Fibroblast of lung (primary cell): ENCODE measurements at places on chromosomes 11 and 22. TPM values are rescaled to one million over a fixed set of nuclear protein-coding genes. Genes with fewer than 3 reads are reported as not detected.
A peak's percentile ranks its signal among the peaks of the same experiment; 100 is the strongest.

The CST6 gene
- total RNA-seq, result 1.8 and 11.1 TPM in 2 replicates

The IFITM1 gene
- total RNA-seq, result 21.1 and 41.6 TPM in 2 replicates

The DEUP1 gene
- total RNA-seq, result under 0.01 TPM in 1 of 2 replicates, not detected in the other

The HEPHL1 gene
- not detected in 2 replicates for total RNA-seq

DNA sequence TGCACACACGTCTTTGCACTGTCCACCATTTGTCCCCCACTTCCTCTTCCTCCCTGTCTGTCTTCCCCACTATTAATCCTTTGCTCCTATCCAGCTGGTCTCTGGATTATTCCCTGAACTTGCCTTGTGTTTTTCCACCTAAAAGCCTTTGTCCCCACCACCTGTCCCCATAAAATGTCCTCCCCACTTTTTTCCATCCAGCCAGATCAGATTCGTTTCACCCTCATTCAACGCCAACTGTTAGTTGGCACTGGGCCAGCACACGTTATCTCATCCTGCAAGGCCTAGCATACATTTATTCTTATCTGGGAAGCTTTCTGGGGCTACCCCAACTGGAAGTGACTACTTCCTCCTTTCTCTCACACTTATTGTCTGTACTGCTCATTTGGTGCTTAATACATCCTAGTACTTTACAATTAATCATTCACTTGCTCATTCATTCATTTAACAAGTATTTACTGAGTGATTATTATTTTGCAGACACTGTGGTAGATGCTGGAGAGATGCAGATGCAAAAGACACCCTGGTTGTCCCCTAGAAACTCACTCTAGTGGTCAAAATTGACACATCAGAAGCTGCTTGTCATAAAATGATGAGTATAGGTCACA, 96.2 kb downstream of the RASSF10 start:
- no peaks in the 10 kb centered on the region for H3K36me3 ChIP-seq
- DNase-seq, result no peak
- H3K27ac ChIP-seq, result no peak overlapping the region
- H3K4me3 ChIP-seq, result no peak overlapping the region
- H3K4me1 ChIP-seq, result no peaks in the 10 kb centered on the region

The OR52N2 gene
- total RNA-seq, result not detected in 2 replicates

The PATE2 gene
- total RNA-seq, result 0.17 TPM in 1 of 2 replicates, not detected in the other

The OR6A2 gene
- total RNA-seq, result under 0.01 and 0.17 TPM in 2 replicates

DNA sequence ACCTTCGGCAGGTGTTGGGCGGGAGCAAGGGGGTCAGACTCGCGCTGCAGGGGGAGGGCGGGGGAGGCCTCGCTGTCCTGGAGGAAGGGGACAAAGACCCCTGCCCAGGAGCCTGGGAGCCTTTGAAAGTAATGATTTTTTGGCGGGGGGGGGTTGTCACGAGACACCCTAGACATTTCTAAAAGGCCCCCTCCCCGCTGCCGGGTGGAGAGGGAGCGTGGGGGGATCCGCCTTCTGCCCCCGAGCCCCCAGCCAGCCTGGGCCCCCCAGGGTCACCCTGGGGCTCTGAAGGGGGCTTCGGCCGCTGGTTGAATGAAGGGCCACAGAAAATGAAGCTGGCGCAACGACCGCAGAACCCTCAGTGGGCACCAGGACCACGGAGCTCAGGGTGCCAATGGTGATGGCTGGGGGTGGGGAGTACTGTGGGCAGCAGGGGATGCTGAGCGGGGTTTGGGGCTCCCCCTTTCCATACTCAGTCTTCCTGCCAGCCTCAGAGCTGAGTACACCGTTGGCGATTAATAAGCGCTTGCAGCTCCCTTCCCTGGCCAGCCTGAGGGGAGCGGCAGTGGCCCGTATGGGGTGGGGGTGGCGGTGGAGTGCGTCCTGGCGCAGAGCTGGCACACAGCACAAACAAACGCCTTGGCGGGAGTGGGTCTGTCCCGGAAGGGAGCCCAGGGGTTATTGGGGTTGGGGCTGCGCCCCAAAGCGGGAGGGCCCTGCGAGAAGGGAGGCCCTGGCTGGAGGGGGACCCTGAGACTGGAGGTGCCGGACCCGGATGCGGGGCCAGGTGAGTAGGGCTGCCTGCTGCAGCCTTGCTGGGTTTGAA, 1.2 kb upstream of the DUSP8 start:
- H3K4me1 ChIP-seq, result no peaks in the 10 kb centered on the region
- no peak for DNase-seq
- H3K36me3 ChIP-seq, result no peaks in the 10 kb centered on the region
- peaks cover 28% of the 10 kb centered on the region for H3K27me3 ChIP-seq
- H3K27ac ChIP-seq, result no peak overlapping the region

DNA sequence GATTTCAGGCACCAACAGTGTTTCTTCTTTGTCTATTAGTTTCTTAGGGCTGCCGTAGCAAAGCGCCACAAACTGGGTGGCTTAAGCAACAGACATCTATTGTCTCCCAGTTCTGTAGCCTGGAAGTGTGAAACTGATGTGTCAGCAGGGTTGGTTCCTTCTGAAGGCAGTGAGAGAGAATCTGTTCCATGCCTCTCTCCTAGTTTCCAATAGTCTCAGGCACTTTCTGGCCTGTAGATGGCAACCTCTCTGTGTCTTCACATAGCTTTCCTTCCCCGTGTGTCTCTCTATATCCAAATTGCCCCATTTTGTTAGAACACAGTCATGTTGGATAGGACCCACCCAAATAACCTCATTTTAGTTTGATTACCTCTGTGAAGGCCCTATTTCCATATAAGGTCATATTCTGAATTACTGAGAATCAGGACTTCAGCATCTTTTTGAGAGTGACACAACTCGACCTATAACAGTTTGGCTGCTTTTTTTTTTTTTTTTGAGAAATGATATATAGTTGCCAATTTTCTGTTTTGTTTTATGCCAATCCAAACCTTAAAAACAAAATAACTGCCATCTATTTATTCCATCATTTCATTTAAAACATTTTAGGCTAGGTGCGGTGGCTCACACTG, 108.2 kb downstream of the SLC36A4 start:
- no peaks in the 10 kb centered on the region for H3K27me3 ChIP-seq
- H3K36me3 ChIP-seq, result no peaks in the 10 kb centered on the region
- peak; percentile 62 for DNase-seq

GRCh38 chr11:131674051-131674755, 303.8 kb downstream of the NTM start:
- H3K27me3 ChIP-seq, result peaks cover 3% of the 10 kb centered on the region
- H3K36me3 ChIP-seq, result no peaks in the 10 kb centered on the region
- DNase-seq, result peak; percentile 75
- no peaks in the 10 kb centered on the region for H3K4me1 ChIP-seq
- no peak overlapping the region for H3K27ac ChIP-seq

The KIF18A gene
- 4.9 and 12.6 TPM in 2 replicates for total RNA-seq

DNA sequence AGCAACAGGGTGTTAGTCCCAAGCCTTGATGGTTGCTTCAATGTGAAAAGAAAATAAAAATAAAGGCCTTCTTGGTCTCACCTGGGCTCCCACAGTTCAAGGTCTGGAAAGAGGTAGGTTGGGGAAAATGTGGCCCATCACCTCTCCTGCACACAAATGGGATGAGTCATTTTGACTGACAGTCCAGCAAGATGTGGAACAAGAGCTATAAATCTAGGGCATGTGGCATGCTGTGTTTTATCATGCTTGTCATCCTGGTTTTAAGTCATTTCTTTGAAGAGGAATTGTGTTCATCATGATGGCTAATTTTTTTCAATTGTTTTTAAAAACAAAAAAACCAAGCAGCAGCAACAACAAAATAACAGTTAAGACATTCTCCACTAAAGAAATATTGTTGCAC, 503.7 kb downstream of the NTM start:
- DNase-seq, result no peak
- peaks cover 4% of the 10 kb centered on the region for H3K4me1 ChIP-seq
- no peaks in the 10 kb centered on the region for H3K36me3 ChIP-seq

The CDPF1 gene
- 8.0 and 8.3 TPM in 2 replicates for total RNA-seq

DNA sequence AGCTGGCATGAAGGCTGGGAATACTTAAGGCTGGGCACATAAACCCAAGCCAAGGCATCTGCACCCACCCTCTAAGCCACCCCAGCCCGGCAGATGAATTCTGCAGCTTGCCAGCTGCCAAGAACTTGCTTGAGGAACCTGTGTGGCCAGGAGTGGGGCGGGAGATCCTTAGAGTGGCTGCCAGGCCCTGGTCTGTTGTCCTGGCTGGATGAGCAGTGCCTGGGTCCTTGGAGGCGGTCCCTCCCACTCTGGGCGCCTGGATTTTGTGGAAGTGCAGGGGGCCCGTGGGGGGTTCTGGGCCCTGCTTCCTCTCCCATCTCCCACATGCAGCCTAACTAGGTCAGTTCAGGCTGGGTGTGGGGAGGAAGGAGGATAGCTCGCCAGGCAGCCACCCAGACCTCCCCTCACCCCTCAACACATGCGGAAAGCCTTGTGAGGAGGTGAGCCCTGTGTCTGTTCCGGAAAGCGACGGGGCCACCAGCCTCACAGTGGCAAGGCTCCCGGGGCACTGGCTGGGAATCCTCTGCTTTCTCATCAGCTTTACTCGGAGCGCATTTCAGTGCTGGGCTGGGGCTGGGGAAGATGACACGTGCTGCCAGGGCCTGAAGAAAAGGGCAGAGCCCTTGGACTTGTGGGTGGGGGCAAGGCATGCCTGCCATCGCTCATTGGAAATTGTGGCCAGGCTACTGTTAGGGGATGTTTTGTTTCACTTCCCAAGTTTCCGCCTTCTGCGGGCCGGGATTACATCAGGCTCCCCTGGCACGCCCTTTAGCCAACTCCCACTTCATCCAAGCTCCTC, 8.4 kb downstream of the DAGLA start:
- no peaks in the 10 kb centered on the region for H3K36me3 ChIP-seq
- H3K4me3 ChIP-seq, result no peak overlapping the region

- no peaks in the 10 kb centered on the region for H3K36me3 ChIP-seq
- no peak for DNase-seq
- no peak overlapping the region for H3K4me3 ChIP-seq
- H3K27me3 ChIP-seq, result no peaks in the 10 kb centered on the region
Observed at GRCh38 chr11:95972060-95972459, 48.2 kb upstream of the MTMR2 start.

The CHRNA10 gene
- total RNA-seq, result 0.50 and 0.51 TPM in 2 replicates
